HS-5 (cell line): ENCODE measurements at places on chromosomes 3 and 15.
A peak's percentile ranks its signal among the peaks of the same experiment; 100 is the strongest.

- peak; percentile 95 for DNase-seq
Observed at GRCh38 chr3:55191911-55192775, 264.3 kb upstream of the LRTM1 start.

DNA sequence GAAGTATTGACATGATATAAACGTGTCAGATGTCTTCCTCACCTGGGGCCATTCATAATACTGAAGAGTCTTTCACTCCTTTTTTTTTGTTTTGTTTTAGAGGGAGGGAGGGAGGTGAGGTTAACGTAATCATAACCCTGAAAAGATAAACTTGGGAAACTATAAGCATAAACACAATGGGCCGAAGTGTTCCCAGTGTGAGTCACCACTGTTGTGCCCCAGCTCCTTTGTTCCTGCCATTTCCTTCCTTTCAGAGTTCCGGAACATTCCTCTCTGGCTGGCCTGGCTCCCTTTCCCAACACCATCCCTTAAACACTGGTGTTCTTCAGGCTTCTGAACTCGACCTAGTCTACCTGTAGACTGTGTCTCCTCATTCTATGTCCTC lies 18.6 kb downstream of the PLD1 start:
- no peak for DNase-seq

DNA sequence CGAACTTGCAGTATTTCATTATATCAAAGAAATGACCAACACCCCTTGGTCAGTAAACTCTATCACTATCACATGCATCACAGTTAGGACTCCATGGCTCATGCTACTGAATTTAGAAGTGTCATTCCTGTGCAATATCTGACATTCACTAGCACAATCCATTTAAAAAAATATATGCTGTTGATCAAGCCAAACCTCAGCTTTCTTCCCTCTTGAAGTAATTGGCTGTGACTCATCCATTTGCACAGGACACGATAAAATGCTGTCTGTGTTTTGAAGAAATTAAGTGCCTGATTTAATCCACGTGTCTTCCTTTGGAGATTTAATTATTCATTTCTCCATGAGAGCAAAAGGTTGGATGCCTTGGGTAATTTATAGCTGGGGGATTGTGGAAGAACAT lies 38.9 kb downstream of the CPNE4 start:
- no peak for DNase-seq

GRCh38 chr3:4582624-4583023 lies 89.5 kb downstream of the ITPR1 start:
- DNase-seq = peak; percentile 14

GRCh38 chr3:28637742-28638141 lies 289.1 kb upstream of the AZI2 start:
- DNase-seq = no peak

GRCh38 chr3:143975554-143976152 lies 4.0 kb downstream of the DIPK2A start:
- no peak for DNase-seq

DNA sequence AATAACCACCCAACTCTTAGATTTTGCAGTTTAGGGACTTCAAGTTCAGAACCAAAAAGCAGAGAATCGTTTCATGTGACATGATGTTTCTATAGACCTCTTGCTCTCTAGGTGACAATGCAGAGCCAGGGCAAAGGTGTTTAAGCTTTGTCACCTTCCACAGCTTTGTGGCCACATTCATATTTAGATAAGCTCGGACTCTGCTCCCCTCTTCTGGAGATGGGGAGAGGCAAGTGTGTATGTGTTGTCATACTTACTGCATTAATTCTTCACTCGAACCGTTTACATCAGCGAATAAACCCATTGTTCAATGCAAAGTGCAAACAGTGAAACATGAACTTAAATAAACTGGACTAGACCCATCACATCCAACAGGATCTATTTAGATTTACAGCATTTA lies 33.2 kb downstream of the ST3GAL6 start:
- no peak for DNase-seq

DNA sequence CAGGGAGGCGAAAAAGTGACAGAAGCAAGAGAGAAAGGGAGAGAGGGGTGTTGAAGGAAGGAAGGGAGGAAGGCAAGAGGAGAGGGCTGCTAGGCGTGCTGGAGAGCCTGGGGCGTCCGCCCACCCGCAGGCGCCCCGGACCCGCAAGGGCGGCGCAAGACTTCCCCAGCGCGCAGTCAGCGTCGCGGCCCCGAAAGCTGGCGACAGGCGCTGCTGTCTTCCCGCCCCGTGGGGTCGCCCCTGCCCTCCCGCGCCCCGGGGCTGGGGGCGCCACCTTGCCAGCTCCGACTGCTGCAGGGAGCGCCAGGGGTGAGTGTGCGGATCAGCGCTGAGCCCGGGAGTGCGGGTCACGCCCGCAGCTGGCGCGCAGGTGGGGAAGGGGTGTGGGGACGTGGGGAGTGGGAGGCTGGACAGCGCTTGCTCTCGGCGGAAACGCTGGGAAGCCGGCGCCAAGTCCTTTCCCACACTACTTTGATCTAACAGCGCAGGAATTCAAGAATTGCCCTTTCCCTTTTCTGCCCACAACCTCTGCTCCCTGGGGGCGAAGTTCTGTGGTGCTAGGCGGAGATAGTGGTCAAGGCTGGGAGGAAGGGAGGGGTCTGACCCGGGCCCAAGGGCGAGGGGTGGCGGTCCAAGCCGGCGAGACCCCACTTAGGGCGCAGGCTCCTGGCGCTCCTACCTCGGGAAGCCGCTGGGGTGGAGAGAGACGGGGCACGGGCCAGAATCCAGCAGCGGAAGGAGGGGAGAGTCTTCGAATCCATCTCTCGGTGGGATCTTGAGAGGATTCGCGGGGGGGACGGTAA lies 266.1 kb downstream of the CGGBP1 start:
- no peak for DNase-seq

- DNase-seq = no peak
Observed at GRCh38 chr3:119912220-119912619, 130.3 kb downstream of the NR1I2 start.

DNA sequence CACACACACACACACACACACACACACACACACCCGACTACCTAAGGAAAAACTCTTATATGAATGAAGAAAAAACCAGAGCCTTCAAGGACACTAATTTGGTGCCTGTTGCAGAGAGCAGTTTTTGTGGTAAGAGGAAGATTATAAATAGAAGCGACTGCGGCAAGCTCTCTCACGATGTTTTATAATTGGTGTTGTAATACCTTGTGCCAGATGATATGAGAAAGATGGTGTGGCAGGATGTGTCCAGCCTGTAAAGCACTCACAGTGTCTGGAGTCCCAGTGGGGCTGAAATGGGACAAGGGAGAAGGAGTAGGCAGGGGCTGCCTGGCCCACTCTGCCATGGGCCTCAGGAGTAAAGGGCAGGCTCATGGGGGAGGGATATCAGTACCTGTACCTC lies 839.9 kb downstream of the AGBL1 start:
- DNase-seq = no peak

DNA sequence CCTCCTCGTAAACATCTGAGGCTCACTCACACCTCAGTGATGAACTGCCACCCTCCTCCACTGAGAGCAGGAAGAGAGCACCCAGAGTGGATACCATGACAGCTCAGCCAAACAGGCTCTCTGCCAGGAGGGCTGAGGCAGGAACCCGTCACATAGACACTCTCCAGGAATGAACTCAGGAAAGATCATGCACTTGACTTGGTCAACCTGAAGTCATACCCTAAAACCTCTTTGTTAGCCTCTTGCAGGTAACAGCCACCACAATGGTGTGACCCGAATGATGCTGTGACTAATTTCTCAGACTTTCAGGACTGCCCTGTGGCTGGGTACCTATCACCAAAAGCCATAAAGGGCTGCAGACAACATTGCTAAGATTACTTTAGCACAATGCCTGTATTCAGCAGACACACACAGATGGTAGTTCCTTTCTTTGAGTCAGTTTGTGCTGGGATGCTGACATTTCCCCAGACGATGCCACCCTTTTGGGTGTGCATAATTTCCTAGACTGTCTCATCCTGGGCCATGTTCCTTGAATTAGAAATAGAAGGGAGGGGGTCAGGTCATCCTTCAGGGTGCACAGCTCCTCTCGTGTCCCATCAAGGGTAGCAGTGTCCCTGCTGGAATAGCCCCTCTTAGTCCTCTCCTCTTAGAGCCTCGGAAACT lies 30.3 kb downstream of the CX3CR1 start:
- no peak for DNase-seq

DNA sequence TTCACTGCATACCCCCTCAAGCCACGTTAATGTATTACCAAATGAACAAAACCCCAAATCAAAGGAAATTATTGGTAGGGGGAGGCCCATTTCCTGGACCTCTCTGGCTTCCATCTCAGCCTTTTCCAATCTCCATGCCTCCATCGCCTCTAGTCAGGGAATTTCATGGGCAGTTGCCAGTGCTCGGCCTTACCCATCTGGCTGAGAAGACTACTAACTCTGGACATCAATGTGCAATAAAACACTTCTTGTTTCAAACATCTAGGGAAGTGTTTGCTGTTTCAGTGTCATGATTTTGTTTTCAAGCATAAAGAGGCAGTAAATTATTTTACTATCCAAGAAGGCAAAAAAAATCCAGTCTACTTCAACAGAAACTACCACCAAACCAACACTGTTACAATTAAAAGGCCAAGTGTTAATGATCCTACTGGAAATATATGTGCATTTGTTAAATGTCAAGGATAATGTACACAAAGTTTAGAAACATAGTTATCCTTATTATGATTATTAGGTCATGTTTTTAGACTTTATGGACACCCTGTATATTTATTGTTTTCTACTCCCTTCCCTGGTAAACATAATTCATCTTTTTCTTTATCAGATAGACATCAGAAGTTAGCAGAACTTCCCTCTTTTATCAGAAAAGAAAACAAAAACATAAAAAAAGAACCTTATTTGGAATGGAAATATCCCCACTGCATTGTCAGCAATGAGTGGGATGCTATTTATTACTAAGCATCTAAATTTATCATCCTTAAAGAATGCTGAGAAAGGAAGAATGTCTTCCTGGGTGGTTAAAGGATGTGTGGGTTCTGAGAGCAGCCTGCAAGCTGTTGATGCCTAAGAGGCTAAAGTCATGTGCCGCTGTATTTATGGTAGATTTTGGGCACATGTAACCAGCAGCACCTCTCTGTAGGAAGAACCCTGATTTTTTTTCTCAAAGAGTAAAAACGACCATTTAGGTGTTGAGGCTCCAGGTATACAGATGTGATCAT lies 15.2 kb downstream of the LDHAL6B start:
- peak; percentile 60 for DNase-seq

- DNase-seq = no peak
Observed at GRCh38 chr15:70055601-70056051, 42.1 kb downstream of the TLE3 start.

DNA sequence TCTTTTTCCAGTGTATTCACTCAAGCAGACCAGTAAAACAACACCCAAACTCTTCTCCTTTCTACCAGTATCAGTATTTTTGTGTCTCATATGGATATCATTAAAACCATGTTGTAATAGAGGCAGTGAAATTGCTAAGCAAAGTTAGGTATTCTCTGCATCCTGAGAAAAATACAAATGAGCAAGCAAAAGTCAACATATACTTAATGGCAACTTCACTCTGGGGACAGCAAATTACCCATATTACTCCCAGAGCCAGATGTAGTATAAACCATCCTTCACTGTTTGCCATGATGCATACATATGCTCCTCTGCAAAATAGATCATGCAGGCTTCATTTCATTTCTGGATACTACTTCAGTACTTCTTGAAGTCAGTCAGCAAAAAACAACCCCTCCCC lies 22.1 kb downstream of the UBA5 start:
- no peak for DNase-seq

DNA sequence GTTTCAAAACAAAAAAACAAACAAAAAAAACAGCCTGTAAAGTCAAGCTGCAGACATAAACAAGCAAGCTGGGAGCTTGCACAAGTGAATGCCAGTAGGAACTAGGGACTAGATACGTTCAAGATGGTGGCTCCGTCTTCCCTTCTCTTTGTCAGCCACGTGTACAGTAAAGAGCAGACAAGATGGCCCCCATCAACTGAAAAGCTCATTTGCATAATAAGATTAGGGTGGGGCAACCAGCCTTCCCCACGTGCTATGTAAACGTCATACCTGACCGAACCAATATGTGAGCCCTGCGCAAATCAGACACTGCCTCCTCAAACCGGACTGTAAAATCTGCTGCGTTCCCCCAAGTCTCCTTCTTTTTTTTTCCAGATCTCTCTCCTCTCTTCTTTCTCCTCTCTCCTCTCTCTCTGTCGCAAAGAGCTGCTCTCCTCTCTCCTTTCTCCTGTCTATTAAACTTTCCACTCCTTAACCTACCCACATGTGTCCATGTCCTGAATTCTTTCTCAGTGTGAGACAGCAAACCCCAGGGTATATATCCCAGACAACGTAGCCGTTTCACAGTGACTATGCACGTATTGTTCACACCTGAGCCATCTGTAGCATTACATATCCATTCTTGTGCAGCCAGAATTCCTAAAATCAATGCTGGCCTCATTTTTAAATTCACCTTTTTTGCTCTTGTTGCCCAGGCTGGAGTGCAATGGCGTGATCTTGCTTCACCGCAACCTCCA lies 31.2 kb upstream of the FXR1 start:
- no peak for DNase-seq

GRCh38 chr3:126548556-126549466 lies 9.9 kb downstream of the C3orf22 start:
- no peak for DNase-seq

DNA sequence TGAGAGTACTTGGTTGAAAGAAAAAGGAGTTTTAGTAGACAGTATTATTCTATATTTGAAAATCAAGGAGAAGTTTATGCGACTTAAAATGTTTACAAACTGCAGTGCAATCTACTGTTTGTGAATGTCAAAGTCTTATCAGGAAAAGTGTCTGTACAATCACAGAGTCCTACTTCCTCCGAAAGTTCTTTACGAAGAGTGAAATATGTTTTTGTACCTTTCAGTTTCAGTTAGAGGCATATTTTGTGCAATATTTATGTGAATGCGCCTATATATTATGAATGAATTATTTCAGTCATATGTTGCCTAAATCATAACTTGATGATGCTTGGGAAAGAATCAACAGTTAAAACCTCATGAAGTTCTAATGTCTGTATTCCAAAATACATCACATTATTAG lies 31.5 kb downstream of the NGRN start:
- DNase-seq = no peak

DNA sequence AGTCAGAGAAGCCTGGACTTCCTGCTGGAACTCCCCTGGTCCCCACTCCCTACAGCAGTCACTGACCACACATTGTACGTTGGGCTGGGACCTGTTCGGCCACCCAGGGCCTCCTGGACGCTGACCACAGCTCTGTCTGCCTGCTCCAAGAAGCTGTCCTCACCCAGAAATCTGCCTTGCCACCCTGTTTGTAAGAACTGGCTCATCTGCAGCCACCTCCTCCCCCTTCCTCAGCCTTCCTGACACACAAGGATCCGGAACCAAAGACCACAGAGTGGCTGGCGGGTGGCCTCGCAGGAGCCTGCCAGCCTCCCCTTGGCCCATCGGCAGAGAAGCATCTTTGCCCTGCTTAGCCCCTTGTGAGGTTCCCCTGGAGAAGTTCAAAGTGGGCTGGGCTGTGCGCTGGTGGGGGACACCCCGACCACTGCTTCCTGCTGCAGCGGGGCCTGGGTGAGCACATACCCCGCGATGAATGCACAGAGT lies 91.9 kb downstream of the PCSK6 start:
- DNase-seq = no peak
